ENCODE measurements at places on chromosomes 5 and 9.
A peak's percentile ranks its signal among the peaks of the same experiment; 100 is the strongest.

DNA sequence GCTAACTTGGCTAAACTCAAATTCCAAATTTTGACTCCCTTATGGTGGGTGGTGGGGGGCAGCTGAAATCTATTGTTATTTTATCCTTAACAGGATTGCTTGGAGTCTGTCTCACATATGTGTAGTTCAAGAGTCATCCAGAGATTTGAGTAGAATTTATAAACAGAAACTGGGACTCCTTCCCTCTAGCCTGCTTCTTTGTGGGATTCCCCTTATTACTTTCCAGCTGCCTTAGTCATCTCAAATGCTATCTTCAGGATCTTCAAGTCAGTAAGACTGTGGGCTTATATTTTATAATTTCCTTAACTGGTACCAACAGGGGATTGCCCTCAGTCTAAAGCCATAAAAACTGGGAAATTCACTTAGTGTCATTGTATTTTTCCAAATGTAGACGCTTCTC is 55.5 kb downstream of the NNT start:
- DNase-seq, result no peak

DNA sequence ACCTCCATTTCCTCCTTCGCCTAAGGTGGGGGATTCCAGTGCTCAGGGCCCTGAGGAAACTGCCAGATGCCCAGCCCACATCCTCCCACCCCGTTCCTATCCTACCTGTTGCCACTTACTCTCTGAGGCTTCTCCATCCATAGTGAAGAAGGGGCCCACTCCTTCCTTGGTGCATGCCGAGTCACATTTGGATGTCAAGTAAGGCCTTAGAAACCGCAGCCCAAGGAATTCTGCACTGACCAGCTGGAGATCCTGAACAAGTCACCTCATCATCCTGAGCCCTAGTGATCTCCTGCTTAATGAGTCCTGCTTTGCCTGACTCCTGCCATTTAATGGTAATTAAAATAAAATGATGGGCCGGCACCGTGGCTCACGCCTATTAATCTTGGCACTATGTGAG is 6.7 kb upstream of the TNIP1 start:
- no peak for DNase-seq

DNA sequence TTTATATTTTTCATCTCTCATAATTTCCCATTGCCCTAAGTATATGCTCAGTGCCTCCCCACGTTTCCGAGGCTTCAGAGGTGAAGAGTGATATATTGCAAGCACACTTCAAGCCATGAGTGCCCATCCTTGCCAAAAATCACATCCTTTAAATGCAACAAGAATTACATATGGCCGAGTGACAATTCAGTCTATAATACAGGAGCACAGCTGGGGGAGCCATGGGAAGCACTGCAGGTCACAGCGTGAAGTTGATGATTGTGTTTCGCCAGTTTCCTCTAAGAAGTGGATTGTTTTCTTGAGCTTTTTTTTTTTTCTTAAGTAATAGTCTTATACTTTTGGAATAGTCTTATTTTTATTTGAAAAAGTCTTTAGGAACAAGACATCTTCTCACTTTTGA is 61.1 kb downstream of the MTRR start:
- no peak for DNase-seq

DNA sequence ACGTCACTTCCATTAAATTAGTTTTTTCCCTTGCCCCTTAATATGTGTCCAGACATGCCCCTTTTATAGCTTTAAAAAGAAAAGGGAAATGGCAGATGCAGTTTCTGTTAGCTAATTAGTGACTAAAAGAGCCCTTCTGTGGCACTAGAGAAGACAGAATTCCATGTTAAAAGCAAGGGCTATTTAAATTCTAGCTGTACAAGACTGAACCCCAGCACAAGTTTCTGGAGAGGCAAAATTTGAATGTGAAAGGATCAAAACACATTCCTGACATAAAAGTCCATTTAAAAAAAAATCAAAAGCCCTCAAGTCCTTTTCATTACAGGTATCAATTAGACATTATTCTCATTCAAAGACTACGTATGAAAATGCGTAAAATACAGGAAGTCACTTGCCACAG is 78.7 kb downstream of the HAPLN1 start:
- no peak for DNase-seq

DNA sequence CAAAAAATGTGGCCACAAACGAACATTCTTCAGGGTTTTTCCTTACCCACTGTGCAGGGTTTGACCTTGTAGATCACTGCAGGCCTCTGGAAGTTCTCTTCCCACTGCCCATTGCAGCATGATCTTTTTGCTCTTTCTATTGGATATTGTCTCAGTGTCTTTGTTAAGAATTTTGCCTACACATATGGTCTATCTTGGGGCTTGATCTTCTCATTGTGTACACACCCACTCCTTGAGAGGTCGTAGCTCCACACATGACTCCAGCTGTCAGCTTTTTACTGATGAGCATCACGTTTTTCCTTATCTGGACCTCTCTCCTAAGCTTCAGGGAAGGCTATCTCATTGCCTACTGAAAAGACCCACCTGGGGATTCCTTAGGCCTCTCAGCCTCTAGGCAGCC is 3.0 kb upstream of the GLRX start:
- no peak for DNase-seq

GRCh38 chr5:58925627-58926540 is 343.0 kb downstream of the RAB3C start:
- no peak for DNase-seq

- no peak for DNase-seq
These were observed 160.2 kb downstream of the MACROH2A1 start for GRCh38 chr5:135238622-135239452.

GRCh38 chr9:132507670-132508469 is 74.5 kb upstream of the BARHL1 start:
- peak; percentile 61 for DNase-seq

- DNase-seq, result no peak
These were observed 172.5 kb upstream of the OTULINL start for GRCh38 chr5:14408969-14409586.

DNA sequence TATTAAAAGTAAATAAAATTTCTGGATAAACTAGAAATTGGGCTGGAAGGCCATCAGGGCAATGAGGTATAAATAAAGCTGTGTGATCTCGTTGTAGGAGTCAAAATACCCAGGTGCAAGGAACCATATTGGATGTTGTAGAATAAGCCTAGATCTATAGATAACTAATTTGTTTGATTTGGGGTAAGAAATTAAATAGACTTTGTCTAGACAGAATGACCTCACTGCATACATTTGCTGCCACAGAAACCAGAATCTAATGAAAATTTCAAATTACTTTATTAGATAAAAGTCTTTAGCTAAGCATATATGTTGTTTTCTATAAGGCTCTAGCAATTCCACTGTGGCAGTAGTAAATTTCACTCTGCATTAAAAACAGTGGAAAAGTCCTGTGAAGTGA is 225.2 kb upstream of the ITGA1 start:
- DNase-seq, result no peak

- DNase-seq, result no peak
These were observed 147.4 kb upstream of the IRX4 start for GRCh38 chr5:2030131-2030530.

DNA sequence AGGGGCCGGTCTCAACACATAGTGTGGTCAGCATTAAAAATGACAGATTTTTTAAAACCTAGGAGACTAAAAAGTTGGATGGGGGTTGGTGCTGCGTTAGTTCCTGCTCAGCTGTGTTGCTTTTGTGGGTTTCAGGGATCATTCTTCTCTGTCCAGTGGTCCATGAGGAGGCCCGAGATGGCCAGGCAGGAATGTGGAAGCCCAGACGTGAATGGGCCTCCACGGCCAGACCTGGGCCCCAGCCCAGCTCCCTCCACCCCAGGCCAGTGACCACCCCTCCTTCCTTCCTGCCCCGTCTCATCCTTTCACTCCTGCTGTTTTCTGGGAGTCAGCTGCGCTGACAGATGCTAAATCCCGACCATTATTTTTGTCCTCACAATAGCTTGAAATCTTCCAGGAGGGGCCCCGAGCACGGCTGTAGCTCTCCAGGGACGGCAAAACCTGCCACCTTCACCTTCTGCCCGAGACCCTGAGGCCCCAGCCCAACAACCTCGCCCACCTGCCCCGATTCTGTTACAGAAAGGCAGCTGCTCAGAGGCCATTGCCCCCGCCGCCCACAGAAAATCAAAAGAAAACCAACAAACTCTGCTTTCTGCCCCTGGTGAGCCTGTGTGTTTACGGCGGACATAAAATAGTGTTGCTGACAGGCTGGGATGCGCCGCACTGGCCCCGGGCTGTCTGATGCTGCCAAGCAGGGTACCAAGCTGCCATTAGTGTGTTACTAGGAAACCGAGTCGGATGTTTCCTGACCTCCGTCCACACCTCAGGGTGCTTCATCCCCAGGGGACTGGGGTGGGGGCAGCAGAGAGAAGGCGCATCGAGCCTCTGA is 83.7 kb upstream of the SARDH start:
- no peak for DNase-seq

DNA sequence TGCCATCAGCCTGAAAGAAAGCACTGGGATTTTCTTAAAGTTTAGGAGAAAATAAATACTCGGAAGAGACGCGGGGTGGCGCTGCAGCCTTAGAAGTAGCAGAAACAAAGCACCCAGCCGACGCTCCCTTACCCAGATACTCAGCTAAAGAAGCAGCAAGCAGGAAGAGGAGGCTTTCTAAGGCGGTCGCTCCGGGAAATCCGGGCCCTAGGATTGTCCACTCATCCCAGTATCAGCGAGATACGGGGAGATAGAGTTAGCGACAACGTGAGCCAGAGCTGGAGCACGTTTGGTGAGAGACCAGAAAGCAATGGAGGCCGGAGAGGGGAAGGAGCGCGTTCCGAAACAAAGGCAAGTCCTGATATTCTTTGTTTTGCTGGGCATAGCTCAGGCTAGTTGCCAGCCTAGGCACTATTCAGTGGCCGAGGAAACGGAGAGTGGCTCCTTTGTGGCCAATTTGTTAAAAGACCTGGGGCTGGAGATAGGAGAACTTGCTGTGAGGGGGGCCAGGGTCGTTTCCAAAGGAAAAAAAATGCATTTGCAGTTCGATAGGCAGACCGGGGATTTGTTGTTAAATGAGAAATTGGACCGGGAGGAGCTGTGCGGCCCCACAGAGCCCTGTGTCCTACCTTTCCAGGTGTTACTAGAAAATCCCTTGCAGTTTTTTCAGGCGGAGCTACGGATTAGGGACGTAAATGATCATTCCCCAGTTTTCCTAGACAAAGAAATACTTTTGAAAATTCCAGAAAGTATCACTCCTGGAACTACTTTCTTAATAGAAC is at the start of gene PCDHB2:
Gene PCDHB2 (plus strand): TSS at position 135 of the 782 bp plus-strand sequence. CDS start 176 bp downstream, at position 311.
- DNase-seq, result no peak

DNA sequence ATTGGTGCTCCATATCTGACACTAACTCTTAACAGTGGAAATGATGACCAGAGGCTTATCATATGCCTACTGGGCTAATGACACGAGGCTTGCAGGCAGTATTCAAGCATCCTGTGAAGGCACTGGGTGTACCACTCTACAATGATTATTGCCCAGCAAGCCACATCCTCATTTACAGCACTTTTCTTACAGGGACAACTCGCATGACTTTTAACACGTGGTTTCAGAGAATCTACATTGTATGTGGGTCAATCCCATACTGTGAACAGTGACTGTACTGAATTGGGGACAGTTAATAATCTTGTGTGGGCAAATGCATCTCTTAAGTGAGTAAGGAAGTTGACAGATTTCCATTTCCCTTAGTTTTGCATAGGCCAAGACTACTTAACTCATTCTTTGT is 260.0 kb downstream of the TRPM3 start:
- no peak for DNase-seq

DNA sequence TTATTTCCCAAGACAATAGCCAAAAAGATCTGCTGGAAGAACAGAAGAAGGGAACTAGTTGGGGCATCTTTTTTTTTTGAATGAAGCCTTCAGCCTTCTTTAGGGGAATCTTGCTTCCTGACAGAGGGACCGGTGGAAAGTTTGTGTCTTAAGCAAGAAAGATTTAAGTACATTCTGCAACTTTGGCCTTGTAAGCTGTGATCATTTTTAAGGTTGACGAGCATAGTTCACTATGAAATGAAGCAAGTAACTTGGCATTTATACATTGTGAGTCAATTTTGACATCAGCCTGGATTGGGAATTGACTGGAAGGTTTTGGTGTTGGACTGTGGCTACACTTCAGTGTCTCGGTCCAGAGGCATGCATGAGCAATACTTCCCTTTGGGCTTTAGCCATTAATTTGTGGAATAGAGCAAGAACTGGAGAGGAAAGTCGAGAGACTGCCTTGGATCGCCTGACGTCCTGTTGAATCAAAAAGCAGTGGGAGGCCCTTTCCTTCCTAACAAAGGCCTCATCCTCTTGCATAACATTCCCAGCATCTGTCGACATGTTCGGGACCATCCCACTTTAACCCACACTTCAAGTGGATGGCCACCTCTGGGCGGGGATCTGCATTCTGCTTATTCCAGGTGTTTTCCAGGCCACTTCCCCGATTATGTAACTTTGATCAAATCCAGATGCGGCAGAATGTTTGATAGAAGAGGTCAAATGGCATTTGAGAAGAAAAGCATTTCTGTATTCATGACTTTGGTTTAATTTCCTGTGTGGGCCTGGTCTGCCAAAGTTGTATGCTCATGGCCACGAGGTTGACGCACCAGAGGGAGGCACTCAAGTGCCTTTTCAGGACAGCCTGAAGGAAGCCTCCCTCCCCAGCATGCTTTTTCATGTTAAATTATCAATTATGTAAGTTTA is 12.5 kb downstream of the ABL1 start:
- DNase-seq, result no peak

DNA sequence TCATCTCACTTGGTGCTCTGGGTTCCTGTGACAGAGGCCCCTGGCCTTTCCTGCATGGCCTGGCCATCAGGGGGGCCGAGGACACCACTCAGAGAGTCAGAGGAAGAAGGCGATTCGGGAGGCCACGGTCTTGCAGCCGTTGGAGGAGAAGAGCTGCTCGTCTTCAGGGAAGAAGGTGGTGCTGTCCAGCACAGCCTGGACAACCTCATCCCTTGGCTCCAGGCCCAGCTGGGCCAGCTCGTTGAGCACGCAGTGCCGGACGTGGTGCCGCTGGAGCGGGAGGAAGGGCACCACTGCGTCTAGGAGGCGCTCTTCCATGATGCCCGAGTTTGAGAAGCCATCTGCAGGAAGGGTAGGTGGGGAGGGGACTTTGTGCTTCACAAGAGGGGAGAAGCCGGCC is 3.2 kb downstream of the TOR2A start:
- DNase-seq, result no peak

DNA sequence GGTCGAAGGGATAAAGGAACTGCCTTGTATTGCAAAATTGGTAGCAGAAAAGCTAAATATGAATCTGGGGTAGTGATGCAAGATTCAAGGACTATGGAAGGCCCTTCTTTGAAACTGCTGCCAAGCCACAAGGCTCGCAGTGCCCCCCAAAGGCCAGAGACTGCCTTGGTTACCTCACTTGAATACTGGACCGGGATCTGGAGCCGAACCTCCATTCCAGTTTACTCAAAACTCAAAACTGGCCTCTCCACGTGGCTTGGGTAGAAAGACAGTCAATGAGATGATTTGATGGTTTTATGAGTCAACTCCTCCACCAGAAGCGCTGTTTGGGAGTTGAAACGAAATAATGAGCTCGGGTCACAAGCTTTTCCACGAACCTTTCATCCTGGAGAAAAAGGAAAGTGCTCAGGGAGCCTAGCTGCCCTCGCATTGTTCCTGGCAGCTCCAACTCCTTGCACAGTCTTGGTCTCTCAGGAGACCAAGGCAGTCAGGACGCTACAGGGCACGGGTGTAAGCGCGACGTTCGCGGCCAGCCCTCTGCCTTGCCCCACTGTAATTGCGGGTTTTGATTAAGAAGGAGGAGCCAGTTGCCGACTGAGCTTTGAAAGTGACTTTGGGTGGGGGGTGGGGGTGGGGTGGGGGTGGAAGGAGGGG is 2.8 kb downstream of the ST8SIA4 start:
- DNase-seq, result peak; percentile 41

- no peak for DNase-seq
These were observed 218.3 kb downstream of the MEF2C start for GRCh38 chr5:88664645-88665044.
